AG20443 (cell line): ENCODE measurements at places on chromosomes 7 and 10.

DNA sequence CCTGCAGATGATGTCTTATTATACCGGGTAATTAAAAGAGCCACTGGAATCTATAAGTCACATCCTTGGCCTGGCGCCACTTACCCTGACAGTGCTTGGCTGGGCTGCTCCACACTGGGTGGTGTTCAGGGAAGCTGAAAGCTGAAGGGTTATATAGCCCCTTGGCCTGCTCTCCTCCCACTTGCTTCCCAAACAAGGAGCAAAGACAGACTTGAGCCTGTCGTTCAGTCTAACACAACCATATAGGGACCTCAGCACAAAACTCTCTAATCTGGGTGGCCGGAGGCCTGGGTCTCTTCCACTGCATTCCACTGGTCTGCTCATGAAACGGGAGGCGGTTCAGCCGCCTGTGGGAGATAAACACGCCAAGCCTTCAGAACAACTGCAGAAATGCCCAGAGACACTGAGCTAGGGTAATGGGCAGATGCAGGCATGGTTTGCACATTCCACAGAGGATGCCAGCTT, at the start of gene ACTA2:
TSS of gene ACTA2 (minus strand) at position 127 of the 465 bp plus-strand sequence. CDS start 3,843 bp downstream, outside the sequence.
- DNase-seq = peak; percentile 46

GRCh38 chr10:46328853-46329689, 42.3 kb downstream of the ANTXRL start:
- DNase-seq = no peak

DNA sequence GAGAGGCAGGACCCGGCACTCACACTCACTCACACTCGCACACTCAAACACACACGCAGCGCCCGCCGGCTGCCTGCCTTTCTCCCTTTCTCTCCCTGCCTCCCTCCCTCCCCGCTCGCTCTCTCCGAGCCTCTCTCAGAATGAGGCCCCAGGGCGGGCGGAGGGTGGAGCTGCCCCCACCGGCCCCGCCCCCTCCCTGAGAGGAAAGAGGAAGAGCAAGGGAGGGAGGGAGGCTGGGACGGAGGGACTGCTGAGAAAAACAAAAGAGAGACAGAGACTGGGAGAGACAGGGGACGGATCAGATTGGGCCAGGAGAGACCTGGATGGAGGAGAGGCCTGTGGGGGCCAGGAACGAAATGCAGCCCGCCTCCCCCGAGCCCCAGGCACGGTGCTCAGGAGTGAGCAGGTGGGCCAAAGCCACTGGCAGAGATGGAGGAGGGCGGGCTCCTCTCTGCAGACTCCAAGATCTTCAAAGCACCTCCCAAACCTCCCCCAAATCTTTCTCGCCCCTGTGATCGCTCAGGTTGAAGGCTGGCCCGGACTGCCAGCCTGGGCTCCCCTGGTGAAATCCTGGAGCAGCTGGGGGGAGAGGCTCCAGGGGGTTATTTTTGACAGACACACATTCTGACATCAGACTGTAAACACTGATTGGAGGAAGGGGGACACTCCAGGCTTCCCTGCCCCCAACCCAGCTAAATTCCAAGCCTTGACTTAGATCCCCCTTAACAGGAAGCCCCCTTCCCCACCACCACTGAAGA, 5.1 kb downstream of the LDB1 start:
- peak; percentile 91 for DNase-seq

DNA sequence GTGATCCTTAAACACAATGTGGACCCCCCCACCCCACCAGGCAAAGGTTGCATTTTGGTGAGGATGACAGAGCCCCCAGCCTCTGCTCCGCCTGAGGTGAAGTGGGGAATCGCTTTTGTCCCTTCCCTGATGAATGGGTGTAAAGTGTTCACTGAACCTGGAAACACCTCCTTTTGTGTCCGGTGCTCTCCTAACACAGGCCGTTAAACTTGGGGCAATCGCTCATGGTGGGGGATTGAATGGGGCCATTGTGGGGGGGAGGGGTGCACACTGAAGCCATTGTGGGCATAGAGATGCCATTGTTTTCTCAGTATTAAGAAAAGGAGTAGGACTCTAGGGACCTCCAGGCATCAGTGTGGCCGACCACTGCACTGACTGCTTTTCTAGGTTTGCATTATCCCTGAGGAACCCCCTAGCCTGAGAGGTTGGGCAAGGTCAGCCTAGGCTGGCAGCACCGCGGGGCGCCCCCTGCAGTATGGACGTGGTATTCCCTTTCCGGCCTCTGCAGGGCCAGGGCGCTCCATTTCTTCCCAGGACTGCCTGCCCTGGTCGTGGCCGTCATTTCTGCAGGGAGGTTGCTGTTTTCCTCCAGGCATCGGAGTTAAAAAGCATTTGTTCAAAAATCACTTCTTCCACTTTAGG, 158.3 kb downstream of the TCF7L2 start:
- DNase-seq = no peak

DNA sequence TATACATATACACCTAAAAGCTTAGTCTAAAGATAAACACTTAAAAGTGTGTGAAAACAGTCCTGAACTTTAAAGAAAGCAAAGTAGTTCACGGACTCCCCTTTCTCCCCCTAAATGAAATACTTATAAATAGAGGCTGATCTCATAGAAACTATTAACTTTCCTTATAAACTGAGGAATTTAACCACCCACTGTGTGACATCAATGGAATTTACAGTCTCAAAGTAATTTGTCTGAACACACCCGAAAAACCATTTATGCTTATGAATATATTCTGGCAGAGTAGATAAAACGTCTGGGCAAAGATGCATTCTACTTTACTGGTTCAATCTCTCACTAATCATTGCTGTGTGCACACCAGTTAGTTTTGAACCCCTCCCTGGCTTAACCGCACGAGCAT, 181.8 kb upstream of the DGKB start:
- no peak for DNase-seq

GRCh38 chr7:39153113-39153512, 175.4 kb downstream of the POU6F2 start:
- no peak for DNase-seq

DNA sequence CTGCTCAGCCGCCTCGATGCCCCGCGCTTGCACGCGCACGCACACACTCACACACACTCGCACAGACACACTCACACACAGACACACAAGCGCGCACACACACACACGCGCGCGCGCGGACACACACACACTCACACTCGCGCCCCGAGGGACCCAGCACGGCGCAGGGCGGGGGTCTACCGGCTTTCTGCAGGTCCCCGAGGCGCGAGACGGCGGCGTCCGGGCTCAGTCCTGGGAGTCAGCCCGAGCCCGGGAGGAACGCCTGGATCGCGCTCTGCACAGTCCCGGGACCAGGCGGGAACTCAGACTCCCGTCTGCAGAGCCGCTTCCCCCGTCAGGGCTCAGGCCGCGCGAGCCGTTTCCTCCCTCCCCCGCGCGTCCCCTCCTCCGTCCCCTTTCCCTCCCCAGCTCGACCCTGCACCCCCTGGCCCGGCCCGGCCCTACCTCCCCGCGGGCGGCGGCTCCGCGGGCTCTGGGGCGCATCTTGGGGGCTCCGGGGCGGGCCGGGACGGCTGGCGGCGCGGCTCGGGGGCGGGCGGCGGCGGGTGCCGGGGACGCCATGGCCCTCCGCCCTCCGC, 464 bp downstream of the DENND2A start:
- peak; percentile 77 for DNase-seq

GRCh38 chr7:115549910-115550309, 480.7 kb downstream of the TFEC start:
- DNase-seq = no peak

GRCh38 chr7:94280851-94281250, 113.8 kb upstream of the COL1A2 start:
- DNase-seq = no peak

DNA sequence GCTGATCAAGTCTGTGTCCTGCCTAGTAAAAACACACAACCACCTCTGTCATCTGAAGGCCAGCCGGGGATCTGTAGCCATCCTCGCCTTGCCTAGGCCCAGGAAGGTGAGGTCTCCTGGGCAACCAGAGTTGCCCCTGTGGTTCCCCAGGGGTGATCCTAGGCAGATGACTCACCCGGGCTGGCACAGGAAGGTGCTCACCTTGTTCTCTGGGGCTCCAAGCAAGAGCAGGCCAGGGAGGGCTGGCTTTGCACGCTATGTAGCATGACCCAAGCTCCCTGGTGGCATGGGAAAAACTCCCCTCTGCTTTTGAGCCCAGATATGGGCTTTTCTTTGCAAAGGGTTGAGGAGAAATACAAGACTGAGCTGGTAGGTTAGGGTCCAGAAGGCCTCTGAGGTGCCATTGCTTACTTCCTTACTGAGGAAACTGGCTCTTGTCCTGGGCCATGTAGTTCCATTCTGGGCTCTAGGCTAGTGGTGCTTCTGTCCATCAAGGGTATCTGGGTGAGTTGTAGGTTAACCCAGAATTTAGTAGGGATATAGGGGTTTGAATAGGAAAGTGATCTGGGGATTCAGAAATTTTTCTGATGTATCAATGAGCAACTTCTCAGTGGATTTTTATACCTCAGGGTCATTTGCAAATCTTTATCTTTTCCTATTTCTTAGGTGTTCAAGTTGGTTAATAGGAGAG, 112.0 kb downstream of the NT5C2 start:
- peak; percentile 15 for DNase-seq

DNA sequence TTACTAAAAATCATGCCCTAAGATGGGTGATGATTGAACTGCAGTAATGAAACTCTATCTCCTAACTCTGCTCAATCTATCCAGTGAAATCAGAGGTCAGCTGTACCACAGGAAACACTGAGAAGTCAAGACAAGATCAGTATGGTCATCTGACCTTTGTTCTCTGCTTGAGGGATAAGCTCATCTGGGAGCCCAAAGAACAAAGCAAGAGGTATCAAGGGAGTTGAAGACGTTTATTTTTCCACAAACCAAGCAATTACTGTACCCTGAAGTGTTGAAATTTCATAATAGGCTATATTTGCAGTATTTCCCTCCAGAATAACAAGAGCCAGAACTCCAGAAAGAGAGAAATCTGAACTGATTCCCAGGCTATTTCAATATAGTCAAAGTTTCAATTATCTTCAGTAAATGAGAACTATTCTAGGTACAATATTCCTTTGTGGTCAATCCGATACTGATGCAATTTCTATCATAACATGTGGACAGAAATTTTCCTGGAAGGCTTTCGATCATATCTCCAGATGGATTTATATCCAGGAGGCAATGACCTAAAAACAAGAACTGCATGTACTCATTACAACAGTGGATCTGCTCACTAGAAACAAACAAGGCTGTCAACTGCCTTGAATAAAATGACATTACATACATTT, 345.3 kb downstream of the TNS3 start:
- no peak for DNase-seq

GRCh38 chr7:48088559-48089045, 463 bp upstream of the UPP1 start:
- peak; percentile 80 for DNase-seq

GRCh38 chr10:18312374-18313139, 172.3 kb downstream of the CACNB2 start:
- peak; percentile 69 for DNase-seq

DNA sequence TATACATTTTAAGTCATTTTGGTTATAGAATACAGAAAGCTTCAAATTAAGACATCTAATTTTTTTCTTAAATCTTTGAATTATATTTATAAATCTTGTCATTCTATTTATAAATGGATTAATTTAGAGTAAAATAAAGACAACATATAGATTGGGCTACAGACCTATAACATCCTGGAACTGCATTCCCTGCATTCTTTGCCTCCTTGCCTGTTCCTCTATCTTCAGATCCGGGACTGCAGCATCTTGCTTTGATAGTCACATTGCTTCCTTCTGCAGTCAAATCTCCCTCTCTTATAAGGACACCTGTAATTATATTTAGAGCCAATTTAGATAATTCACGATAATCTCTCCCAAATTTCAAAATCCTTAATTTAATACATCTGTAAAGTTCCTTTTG, 64.2 kb downstream of the ATRNL1 start:
- no peak for DNase-seq

DNA sequence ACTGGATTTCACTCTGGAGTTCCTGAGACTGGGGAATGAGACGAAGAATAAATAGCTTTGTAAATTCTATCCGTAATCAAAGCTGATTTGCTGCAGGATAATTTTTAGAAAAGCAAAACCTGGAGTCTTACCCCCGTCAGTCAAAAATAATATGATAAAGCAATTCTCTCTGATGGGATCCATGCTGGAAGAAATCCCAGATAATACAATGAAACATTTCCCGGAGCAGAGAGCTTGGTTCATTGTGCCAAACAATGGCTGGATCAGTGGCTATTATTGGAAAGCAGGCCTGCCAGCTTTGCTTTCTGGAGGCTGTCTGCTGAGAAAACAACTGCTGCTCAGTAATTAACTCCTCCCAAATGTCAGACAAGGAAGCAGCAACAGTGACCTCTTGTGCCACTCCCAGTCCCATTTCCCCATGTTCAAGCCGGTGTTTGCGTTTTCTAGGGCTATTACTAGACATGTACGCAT, 609.4 kb upstream of the PCDH15 start:
- DNase-seq = peak; percentile 31
